ENCODE measurements at places on chromosomes 4 and X. TPM values are rescaled to one million over a fixed set of nuclear protein-coding genes. Genes with fewer than 3 reads are reported as not detected.

The HPGD gene
- total RNA-seq: not detected

The SUPT20HL2 gene
- total RNA-seq: not detected

The SHROOM3 gene
- total RNA-seq: 1.0 TPM

The MYL5 gene
- total RNA-seq: 3.9 TPM
